ENCODE measurements at places on chromosomes 7 and 10.

DNA sequence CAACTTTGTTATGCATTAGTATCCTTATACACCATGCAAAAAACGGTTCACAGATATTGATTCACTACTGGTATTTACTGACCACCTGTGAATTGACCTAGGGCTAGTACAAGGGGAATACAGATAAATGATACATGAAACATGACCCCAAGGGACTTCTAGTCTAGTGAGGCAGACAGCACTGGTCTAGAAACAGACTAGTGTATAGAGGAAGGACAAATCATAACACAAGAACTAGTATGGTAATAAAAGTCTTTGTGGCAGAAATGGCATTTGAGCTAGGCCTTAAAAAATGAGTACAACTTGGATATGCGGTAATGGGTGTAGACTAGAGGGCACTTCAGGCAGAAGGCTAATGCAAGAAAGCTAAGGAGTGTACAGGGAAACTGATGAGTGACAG, 86.6 kb downstream of the SLC25A13 start:
- no peak for DNase-seq

DNA sequence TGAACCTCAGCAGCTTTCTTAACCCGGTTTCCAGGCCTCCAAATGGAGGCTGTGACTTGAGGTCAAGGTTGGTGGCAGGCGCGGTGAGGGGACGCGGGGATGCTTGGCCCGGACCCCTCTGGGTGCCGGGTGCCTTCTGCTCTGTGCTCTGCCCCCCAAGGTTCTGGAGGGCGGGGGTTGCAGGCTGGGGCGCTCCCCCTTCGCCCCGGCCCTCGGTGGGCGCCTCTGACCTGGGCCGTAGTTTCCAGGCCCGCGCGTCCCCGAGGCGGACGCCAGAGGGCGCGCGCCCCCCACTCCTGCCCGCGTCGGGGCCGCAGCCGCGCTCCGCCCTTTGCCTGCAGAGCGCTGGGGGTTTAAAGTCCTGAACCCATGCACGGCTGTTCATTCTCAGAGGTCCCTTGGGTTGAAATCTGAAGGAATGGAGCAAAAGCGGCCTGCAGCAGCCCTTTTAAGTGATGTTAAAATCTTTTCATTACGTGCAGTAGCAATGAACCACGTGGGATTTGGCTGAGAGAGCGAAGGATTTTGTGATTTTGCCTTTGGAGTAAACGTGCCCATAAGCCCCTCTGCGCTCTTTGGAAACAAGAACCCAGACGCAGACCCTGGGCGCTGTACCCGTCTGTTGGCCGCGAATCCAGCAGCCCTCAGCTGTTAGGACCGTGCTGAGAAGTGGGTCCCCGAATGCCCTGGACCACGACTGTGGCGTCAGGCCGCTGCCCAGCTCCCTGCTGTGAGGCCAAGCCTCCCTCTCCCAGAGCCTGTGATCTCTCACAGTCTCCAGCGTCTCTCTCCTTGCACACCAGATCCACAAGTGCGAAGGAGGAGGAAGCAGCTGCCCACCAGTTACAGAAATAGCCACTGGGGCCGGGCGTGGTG, 135.0 kb downstream of the ACTR3B start:
- peak; percentile 31 for DNase-seq

DNA sequence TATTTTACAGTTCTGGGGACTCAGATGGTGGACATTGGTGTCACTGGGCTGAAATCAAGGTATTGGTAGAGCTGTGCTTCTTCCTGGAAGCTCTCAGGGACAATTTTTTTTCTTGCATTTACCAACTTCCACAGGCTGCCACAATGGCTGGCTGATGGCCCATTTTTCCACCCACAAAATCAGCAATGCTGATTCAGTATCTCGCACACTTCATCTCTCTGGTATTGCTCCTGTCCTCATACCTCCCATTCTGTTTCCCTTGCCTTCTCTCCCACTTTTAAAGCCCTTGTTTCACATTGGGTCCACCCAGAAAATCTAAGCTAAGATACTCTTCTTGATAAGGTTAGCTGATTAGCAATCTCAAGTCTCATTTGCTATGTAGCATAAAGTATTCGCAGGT, 530.9 kb upstream of the POM121L12 start:
- no peak for DNase-seq

DNA sequence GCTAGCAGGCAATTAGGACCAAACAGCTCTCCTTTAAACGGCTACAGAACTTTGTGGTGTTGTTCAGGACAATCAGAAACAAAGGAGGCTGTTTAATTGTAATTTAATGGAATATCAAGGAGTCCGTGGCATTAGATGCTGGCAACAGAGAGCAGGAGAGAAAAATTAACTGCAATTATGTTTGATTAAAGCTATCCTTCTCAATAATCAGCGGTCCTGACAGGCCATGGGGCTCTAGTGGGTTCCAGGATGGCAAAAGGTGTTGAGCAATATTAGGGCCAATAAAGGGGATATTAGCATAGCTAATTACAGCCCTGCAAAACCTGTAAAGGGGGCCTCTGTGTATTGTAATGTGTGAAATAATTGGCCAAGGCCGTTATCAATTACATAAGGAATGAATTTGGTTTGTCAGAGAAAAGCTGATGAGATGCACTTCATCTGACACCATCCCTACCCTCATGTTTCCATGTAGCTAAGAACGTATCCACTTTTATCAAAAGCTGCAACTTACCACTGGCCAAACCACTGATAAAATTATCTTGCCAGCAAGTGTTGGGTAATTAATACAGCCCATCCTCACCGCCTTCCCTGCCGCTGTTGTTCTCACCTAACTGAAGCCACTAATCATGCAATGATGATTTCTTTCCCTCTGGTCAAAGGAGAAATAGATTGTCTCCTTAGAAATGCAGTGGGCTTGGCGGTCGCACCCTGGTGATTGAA, 81.6 kb downstream of the EBF3 start:
- DNase-seq, result no peak

GRCh38 chr10:132859084-132859855, 73.3 kb upstream of the NKX6-2 start:
- DNase-seq, result no peak

GRCh38 chr7:99579956-99580777, 17.9 kb upstream of the TMEM225B start:
- no peak for DNase-seq

GRCh38 chr7:26560526-26561256, 269.0 kb downstream of the SNX10 start:
- no peak for DNase-seq

DNA sequence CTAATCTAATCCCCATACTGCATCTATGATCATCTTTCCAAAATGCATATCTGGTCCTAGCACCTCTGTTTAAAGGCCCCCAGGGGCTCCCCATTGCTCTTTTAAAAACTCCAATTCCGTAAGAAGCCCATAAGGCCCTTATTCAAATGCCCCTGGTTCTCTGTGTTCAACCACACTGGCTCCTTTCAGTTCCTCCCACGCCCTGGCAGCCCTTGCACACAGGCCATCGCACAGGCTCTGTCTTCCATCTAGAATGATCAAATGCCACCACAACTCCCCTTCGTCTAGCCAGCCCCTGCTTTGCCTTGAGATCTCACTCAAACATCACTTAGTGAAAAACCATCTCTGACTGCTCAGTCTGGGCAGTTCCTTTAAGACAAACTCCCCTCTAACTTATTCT, 112.9 kb upstream of the LYZL2 start:
- no peak for DNase-seq

- no peak for DNase-seq
Observed at GRCh38 chr7:127782654-127783559, 130.9 kb downstream of the SND1 start.

- no peak for DNase-seq
Observed at GRCh38 chr7:98990356-98990755, 112.0 kb downstream of the TRRAP start.

DNA sequence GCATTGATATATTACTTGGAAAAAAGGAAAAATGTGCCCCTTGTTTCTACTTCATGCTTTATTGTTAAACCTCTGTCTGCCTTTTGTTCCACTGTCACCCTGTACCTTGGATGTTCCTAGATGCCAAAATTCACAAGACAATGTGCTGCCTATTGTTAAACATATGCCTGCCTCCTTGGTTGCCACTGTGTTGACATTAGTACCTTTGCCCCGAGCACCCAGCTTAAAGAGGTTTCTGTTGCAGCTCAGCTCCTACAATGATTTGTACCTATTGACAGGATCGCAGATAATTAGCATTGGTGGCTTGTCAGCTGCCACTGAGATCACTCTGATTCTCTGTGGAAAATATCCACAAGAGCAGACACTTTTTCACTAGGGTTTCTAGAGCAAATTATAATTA, 188.0 kb downstream of the KCND2 start:
- DNase-seq, result no peak

DNA sequence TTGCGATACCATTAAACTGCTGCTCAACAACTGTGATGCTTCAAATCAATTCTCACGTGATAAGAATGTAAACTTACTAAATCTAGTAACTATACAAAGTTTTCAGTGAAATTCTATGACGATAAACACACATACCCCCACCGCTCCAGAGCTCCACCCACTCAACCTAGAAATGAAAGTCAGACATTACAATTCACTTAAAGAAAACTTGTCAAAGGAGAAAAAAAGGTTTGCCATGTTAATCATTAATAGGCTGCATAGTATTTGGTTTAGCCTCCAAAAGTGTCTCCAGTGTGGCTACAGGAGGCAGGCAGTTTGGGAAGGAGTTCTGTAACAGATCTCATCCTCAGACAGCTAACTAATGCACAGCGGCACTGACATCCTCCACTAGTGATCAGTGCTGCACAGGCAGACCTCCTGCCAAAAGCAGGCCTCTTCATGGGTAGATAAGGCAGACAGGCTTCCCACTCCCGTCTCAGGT, 3.1 kb downstream of the HERPUD2 start:
- no peak for DNase-seq

- DNase-seq, result no peak
Observed at GRCh38 chr7:91235211-91235832, 28.9 kb upstream of the FZD1 start.

DNA sequence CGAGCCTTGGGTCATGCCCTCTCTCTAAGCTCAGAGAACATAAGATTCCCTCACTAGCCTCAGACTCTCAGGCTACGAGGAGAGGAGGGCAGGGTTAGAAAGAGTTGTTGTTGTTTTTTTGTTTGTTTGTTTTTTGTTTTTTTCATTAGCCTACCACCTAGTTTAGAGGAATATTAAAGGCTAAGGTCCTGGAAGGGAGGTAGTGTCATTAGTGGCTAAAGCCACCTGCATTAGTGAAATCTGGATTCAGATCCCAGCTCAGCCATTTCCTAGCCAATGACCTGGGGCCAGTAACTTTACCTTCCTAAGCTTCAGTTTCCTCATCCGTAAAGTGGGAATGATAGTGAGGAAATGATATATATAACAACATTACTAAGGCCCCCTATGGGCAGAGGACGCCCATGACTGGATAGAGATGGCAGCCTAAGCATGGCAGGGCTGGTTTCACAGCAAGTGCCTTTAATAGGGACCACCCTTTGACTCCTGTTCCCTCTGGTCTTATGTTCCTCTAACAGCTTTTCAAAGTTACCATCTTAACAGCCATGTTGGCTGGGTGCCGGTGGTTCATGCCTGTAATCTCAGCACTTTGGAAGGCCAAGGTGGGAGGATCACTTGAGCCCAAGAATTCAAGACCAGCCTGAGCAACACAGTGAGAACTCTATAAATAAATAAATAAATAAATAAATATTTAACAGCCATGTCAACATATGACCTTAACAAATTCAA, 5.1 kb downstream of the DDIT4 start:
- DNase-seq, result no peak

DNA sequence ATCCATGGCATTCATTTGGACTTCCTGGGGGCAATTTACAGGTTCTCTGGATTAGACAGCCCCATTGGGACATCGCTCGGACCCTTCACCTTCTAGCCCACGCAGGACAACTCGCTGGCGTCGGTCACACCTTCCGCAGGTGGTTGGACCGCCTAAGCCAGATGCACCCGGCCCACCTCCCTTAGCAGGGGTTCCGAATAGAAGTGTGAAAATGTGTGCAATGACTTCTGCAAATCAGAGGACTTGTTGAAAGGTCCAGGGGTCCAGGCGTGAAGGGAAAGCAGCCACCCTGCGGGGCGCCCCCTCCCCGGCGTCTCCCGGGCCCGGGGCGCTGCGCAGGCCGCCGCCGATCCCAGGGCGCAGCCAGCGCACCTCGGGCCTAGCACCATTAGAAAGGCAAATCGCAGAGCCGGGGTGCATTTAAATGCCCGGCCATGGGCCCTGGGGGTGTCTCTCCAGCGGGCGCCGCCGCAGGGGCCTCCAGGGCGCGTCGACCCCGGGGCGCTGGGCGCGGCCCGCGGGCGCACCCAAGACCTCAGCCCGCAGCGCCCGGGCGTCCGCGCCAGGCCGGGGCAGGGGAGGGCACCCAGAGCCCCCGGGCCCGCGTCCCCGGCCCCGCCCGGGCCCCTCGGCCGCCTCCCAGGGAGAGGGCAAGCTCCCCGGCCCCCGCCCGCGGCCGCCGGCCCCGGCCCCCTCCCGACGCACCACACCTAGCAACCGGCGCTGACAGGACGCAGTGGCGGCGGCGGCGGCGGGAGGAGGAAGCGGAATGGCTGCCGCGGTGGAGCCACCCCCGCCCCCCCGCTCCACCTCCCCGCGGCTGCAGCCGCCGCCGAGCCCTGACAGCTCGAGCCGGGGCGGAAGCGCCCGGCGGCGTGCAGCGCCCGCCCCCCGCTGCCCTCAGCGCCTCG, 1.2 kb downstream of the JAZF1 start:
- DNase-seq, result peak; percentile 9

DNA sequence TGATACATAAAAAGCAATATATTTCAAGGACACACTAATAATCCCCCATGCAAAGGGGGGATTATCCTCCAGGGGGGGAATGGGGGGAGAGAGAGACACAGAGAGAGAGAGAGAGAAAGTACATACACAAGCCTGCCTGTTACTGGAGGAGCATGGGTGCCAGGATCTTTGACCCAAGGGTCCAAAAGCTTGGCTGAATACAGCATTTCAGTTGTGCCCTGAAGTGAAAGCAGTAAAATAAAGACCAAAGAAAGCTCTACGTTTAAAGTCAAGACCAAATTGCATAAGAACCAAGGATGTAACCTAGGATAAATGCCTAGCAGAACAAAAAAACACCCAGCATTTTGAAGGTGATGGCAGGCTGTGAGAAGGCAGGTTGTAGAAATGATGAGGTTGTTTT, 27.8 kb upstream of the ITGB8 start:
- DNase-seq, result no peak

- no peak for DNase-seq
Observed at GRCh38 chr10:35300063-35300699, 36.1 kb upstream of the CCNY start.

DNA sequence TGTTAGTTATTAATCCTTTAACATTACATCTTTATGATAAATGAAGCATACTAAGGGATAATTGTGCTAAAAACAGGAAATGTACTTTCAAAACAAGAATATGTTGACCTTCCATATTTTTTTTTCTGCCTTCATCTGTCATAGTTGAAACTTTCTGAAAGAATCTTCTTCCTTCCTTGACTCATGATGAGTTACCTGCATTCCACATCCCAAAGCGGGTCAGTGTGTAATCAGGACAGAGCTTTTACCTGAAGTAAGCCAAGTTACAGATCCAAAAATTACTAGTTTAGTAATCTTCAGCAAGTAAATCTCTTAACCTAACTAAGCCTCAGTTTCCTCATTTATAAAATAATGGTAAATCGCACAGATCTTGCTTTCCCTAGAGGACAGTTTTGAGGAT, 13.4 kb upstream of the ARL4A start:
- no peak for DNase-seq

Data from NCI-H446 (cell line).